ENCODE measurements at places on chromosomes 4 and X.
A peak's percentile ranks its signal among the peaks of the same experiment; 100 is the strongest.

DNA sequence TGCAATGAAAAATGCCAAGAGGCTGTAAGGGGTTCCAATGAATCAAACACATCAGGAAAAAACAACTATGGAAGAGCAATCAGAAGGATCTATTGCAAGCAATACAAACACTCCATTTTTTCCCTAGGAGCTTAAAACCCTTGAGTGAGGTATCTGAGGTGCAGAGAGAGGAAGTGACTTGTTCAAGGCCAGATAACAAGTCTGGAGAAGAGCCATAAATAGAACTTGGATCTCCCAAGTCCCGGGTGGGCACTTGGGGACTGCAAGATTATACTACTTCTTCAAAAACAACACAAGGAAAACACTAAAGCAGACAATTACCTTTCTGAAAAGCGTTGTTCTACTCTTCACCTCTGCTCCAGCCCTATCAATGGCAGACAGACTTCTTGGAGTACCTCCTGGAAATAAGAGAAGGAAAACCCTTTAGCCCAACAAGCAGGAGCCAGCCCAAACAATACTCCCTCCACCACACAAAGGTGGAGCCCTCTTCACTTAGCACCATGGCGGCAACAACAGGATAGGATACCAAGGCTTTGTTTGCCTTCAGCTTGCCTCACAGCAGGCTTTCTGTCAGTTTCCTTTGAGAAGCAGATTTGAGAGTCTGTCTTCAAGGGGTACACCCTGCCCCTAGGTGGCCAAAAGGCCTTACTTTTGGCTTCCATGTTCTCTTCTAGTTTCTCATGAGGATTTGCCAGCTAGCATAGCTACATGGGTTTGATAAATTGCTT, 26.0 kb downstream of the AIFM1 start:
- no peak for DNase-seq

DNA sequence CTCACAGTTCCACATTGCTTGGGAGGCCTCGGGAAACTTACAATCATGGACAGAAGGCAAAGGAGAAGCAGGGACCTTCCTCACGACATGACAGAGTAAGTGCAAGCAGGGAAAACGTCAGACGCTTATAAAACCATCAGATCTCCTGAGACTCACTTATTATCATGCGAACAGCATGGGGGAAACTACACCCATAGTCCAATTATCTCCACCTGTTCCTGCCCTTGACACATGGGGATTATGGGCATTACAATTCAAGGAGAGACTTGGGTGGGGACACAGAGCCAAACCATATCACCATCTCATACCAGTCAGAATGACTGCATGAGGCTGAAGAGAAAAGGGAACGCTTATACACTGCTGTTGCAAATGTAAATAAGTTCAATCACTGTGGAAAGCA, 1066.9 kb upstream of the PCDH7 start:
- DNase-seq: no peak

DNA sequence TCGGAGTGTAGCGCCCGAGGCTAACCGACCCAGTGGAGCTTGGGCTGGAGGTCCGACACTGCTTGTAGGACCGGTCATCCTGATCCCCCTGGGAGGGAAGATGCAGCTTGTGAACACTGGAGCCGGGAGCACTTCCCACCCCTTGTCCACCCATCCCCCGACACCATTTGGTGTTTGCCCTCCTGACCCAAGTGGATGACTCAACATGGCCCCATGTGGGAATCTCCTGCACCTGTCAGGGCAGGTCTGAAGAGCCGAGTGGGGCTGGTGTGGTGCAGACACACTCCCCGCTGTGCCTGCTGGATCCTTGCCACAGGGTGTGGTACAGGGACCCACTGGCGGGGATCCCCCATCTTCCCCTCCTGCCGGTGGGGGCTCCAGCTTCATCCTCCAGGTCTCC, 90.0 kb upstream of the AFAP1 start:
- no peak for DNase-seq

DNA sequence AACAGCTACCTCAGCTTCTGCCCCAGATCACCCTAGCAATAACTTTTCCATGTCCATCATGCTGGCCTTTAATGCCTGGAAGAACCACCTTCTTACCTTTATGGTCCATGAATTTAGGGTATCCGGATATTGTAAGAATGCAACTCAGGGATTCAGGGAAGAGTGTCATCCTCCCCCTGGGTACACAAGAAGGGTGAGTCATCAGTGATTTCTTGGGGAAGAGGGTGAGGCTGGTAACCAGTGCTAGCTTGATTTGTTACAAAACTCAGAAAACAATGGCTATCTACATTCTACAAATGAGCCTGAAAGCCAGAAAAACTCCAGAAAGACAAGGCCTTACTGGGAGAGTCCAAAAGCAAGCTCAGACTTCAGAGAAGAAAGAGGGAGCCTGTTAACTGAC, 10.4 kb upstream of the NALF2 start:
- DNase-seq: no peak

DNA sequence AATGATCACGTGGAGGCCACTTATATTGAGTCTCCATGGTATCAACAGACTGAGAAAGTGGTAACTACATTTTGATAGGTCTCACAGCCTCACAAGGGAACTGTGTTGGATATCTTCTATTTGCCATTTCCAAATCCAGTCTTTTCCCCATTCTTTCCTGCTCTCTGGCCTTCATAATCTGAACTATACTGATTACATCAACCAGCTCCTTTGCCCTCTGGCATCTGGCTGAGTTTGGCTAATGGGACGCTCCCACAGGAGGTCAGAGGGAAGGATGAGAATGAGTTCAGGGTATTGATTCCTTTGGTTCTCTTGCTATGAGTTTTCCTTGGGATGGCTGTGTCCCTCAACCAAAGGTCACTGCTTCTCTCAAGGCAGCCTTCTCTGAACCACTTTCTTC, 152.6 kb downstream of the RTL9 start:
- DNase-seq: no peak

GRCh38 chr4:110085131-110085530, 113.3 kb downstream of the ELOVL6 start:
- DNase-seq: no peak

DNA sequence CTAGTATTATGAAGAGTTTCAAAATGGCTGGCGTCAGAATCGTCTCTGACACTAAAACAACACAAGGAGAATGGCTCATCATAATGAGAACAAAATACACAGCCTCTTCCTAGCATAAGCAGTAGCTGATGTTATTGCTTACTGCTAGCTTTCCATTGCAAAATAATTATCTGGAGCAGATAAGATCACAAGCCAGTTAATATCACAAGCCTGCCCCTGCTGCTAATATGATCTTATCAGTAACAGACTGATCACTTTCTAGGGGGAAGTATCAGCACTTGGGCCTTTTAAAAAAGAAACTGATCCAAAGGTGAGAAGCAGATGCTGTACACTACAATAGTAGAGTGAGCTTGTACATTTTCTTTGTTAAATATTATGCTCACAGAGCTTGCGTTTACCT, 554.8 kb upstream of the PABPC4L start:
- DNase-seq: no peak

DNA sequence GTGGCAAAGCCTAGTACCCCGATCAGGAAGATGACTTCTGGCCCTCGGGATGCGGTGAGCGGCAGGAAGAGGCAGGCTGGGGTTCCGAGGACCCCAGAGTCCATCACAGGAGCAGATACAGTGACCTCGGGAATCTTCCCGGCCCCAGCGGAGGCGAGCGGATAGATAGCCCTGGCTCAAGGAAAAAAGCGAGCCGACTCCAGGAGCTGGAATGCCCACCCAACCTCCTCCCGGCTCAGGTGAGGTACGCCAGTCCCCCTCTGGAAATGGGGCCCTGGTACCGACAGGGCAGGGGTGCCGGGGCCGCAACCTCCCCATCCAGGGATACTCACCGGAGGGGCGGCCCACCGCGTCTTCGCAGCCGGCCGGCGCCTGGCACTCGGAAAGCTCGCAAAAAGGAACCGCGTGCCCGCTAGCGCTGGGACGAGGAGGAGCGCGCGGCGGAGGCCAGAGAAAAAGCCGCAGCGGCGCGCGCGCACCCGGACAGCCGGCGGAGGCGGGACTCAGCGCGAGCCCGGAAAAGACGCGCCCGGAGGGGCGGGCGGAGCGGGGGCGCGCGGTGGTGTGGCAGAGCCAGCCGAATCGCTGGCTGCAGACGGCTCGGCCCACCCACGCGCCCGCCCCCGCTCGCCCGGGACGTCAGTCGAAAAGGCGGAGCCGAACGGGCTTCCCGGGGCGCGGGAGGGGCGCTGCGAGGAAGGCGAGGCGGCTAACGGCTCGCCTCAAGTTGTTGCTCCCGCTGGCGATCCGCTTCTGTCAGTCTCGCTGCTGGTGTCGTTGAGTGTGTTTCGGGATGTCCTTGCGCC, at the start of gene ACSL4:
Gene ACSL4 (minus strand): TSS at position 451 of the 806 bp plus-strand sequence. CDS start 49,894 bp downstream, outside the sequence.
- DNase-seq: peak; percentile 82

DNA sequence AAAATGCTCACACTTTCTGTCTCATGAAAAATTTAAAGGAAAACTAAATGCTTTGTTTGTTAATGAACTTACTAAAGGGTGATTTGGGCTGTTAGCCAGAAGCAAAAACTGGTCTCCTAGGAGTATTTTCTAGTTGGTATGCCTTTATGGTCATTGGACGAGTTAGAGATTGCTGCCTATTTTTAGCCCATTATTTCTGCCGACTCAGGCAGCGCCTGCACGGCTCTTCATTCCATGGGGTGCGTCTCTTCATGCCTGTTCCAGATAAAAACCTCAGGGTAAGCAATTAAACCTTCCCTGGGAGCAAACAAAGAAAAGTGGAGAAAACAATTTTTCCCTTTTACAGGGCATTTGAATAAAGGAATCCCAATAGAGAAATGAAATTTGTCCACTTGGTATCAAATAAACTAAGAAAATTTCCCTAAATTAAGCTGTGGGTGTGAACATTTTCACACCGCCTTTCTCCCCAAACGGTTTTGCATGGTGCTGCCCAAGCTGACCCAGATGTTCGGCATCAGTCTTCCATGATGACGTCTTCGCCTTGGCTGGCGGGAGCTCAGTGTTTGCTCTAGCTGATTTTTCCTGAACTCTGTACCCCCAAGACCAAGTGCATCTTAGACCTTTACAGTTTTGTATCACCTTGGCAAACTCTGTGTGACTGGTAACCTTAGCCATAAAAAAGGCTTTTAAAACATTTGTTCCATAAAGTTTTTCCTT, 61.7 kb upstream of the ADGRG2 start:
- no peak for DNase-seq

DNA sequence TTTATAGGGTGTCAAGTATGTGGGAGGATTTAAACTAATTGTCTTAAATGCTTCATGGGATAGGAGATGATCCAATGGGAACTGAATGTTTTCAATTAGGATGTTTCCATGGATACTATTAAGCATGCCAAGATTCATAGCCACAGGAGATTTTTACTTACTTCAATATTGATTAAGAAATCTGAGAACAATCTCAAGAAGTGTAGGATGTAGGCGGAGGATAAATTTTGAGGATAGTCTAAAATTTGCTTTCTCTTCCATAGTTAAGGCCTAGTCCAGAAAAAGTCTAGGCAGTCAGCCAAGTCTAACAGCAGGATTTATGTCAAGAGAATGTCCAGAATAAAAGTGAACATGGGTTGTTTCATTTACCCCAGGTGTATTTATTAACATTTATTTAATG, 32.8 kb downstream of the REPS2 start:
- DNase-seq: no peak

- DNase-seq: no peak
These were observed 300.8 kb downstream of the ADGRL3 start for GRCh38 chr4:61500883-61501282.

GRCh38 chr4:62285026-62285425, 1084.9 kb downstream of the ADGRL3 start:
- DNase-seq: no peak

- DNase-seq: no peak
These were observed 39.8 kb upstream of the TMEM131L start for GRCh38 chr4:153426207-153426885.

- no peak for DNase-seq
These were observed 493.1 kb downstream of the ANKRD50 start for GRCh38 chr4:124219389-124219788.

GRCh38 chr4:122005064-122005755, 53.4 kb upstream of the TRPC3 start:
- no peak for DNase-seq

DNA sequence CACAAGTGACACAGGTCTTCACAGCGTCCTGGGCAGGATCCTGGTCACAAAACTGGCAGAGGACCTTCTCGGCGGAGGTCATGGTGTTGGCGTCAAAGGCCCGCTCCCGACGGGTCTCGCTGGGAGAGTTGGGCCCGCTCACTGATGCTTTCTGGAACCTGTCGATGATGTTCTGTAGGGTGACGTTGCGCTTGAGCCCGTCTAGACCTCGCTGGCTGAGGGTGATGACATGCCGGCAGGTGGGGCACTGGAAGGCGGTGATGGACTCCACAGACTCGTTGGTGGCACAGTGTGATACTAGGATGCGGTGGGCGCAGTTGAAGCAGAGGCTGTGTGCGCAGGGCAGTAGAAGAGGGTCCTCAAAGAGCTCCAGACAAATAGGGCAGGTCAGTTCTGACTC, 53.2 kb downstream of the MID1 start:
- no peak for DNase-seq

GRCh38 chr4:37879365-37879764, 11.5 kb upstream of the TBC1D1 start:
- DNase-seq: no peak

GRCh38 chr4:183843248-183843671, 61.8 kb upstream of the STOX2 start:
- DNase-seq: no peak

DNA sequence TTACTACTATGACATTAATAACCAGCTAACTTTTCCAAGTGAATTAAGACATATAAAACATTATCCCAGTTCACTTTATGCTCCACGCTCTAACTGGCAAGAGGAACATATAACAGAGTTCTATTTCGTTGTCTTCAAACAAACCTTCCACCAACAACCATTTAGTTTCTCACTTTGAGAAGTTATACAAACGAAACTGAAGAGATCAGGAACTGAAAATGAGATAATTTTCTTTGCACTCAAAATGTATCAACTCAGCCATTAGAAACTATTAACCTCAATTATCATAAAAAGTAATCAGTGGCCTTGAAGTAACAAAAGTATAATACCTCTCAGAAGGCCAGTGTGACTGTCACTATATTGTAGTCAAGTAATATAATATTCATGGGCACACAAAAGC, 70.1 kb downstream of the CHM start:
- DNase-seq: no peak

- no peak for DNase-seq
These were observed 8.1 kb downstream of the DOK7 start for GRCh38 chr4:3471098-3471760.

- DNase-seq: no peak
These were observed 59.8 kb downstream of the ACOX3 start for GRCh38 chr4:8380511-8381415.

- no peak for DNase-seq
These were observed 50.1 kb downstream of the CRLF2 start for GRCh38 chrX:1162119-1162916.

- no peak for DNase-seq
These were observed 174.1 kb upstream of the ADAMTS3 start for GRCh38 chr4:72743078-72743477.

DNA sequence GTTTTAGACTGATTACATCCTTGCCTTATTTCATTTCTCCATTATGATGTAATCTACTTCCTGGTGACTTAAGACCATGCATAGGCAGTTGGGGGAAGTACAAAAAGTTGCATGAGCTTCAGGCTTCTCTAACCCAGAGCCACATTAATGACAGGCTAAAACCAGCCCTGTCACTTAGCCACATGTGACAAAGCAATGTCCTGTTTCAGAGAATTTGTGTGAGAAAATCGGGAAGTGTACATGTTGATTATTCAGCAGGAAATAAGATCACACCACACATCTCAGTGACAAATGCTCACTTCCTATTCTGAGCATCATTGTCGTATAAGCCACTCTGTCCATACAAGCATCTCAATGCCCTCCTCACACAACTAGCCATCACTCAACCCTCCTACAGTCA, 98.5 kb upstream of the MAGEB16 start:
- no peak for DNase-seq

All from stimulated activated CD4-positive, alpha-beta T cell treated with anti-CD3 and anti-CD28 coated beads, Interleukin-15, amount 100 ng/mL, for 1 hour (primary cell).